ENCODE measurements at places on chromosomes 6 and 20.

- peak; percentile 92 for DNase-seq
Observed at GRCh38 chr20:49562311-49563014, 5.5 kb downstream of the PTGIS start.

- DNase-seq: no peak
Observed at GRCh38 chr6:136655239-136656014, 105.2 kb upstream of the MAP7 start.

DNA sequence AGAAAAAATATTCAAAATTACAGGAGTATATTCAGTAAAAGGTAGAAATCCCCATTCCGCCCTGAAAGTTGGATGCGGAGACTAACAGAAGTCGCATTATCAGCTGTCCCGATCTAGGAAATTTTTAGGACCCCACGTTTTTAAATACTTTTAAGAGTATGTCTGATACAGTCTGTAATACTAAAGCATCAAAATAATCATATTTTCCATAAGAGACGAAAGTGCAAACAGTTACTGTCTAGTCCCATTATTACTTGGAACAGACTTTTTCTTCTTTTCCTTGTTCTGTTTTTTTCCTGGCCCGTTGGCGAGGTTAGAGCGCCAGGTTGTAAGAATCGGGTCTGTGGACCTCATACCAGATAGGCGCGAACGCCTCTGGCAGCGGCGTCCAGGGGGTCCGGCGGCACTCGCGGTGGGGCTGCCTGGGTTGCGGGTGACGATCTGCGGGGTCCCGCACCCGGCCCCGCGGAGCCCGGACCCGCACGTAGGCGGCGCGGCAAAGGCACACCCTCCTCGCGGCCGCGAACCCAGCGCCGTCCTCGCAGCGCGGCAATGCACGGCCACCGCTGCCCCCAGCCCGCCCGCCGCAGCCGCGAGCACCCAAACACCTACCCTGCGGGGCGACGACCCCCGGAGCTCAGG is 460 bp downstream of the PLAGL1 start:
- DNase-seq: no peak

GRCh38 chr6:154868143-154868594 is 126.9 kb upstream of the TIAM2 start:
- DNase-seq: peak; percentile 77

DNA sequence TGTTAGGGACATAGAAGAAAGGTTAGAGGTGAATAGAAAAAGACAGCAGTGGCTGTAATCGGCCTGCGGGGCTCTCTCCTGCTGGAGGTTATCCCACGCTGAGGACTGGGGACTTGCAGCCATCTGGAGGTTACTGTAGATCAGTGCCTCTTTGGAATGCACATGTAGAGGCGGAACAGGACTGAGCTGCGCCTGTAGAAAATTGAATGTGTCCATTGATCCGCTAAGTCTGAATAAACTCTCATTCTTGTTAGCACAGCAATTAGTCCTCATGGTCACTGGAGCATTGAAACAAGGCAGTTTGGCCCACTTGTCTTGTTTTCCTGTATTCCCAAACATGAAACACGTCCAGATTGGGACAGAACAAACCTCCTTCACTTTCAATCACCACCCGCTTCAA is 46.3 kb upstream of the F13A1 start:
- DNase-seq: no peak

- DNase-seq: peak; percentile 28
Observed at GRCh38 chr6:152605342-152605741, 31.8 kb downstream of the SYNE1 start.

DNA sequence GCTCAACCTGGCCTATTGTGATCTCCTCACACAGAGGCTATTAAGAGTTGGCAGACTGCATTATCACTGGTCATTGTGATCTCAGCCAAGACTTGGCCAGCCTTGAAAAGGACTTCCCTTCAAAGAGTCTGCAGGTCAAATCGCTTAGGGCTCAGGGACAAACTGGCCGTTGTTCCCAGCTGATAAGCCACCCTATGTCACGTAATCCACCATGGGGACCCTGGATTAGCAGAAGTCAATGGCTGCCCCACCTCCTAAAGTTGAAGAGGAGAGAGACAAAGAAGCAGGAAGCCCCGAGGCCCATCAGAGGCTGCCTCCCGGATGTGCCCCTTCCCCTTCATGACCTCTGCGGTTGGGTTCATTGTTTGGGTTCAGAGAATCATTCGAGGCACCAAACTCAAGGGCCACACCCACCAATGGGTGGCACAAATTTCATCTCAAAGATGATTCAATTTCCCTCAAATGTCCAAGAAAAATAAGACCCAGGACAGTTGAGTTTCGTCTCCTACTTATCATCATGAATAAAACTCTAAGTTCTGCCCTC is 56.6 kb downstream of the BPIFB1 start:
- DNase-seq: no peak

GRCh38 chr6:118764766-118765165 is 113.4 kb upstream of the CEP85L start:
- DNase-seq: no peak

GRCh38 chr20:35662551-35662950 is 2.1 kb downstream of the CPNE1 start:
- no peak for DNase-seq

DNA sequence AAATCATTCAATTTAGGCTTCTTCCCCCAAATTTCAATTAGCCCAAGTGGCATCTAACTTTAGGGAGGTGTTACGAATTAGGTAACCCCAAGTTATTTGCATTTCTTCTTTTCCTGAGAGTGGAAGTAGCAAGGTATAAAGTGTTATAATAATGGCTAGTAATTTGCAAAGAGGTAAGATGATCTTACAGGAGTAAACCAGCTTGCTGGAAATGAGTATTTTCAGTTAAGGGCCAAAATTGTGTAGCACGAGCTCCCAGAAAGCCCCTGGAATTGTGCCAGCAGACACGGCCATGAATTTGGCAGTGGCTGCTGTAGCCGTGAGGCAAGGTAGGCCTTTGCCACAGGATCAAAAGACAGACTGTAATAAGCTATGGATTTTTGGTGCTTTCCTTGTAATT is 38.0 kb downstream of the CITED2 start:
- DNase-seq: peak; percentile 81

DNA sequence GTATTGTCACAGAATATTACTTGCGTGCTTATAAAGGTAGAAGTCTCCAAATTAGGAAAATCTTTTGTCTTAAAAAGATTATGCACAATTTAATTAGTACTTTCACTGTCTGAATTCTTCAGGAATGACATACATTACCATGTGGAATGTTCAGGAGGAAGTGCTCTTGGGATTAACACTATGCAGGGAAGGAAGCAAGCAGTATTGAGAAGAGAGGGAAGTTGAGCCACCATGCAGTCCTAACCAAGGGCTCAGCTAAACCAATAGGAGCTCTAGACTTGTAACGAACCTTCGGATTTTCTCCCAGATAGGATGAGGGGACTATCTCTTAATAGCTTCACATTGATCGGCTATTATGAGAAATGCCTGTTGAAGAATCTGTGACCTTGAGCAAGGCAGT is 918.4 kb upstream of the MANEA start:
- no peak for DNase-seq

DNA sequence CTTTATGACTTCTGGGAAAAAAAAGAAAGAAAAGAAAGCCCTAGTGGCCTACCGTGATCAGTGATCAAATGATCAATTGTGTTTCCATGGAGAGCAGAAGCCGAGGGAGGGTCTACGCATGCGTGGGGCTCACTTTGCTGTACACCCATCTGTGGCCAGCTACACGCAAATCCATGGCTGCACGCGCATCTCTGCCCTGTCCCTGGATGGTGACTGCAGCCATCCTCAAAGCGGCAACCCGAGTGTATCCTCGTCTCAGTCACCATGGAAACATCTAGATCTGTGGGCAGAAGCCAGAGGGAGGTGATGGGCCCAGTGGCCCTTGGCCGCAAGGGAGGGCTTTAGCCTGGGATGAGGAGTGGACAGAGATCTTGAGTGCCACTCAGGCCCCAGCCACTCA is 785 bp upstream of the ULBP3 start:
- DNase-seq: peak; percentile 22

GRCh38 chr20:17556837-17557674 is 12.8 kb upstream of the DSTN start:
- peak; percentile 78 for DNase-seq

DNA sequence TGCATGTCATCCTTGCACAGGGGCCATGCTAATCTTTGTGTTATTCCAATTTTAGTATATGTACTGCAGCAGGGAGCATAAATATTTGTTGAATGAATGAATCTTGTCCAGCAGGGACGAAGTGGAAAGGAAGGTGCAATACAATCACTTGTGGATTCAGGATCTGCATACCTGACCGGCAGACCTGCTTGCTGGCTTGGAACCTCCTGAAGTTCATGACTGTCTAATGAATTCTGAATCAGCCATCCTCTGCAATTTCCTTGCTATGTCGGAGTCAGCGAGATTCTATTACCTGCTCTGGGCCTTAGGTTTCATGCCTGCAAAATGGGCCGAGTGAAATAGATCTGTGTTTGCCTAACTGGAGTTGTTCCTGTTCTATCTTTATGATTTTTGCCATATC is 17.4 kb upstream of the NCOA3 start:
- DNase-seq: no peak

- DNase-seq: no peak
Observed at GRCh38 chr6:64497634-64498033, 862.0 kb downstream of the PHF3 start.

DNA sequence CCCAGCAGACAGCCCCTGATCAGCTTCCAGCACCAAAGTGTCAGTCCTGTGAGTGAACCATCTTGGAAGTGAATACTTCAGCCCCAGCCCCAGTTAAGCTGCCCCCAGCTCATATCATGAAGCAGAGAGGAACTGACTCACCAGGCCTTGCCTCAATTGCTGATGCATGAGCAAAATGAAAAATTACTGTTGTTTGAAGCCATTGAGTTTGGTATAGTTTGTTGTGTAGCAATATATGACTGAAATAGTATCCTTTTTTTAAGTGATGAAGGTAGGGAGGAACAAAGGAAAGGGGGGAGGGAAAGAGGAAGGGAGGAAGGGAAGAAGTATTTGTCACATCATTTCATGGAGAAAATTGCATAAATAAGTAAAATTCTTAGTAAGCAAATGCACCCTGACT is 266.4 kb downstream of the MAFB start:
- DNase-seq: no peak

- DNase-seq: no peak
Observed at GRCh38 chr20:21240394-21240793, 62.7 kb upstream of the XRN2 start.

- peak; percentile 34 for DNase-seq
Observed at GRCh38 chr6:129748901-129749748, 39.1 kb upstream of the ARHGAP18 start.

- no peak for DNase-seq
Observed at GRCh38 chr6:39419607-39420006, 97.1 kb upstream of the KCNK16 start.

GRCh38 chr6:5160206-5160605 is 75.1 kb downstream of the PPP1R3G start:
- no peak for DNase-seq

DNA sequence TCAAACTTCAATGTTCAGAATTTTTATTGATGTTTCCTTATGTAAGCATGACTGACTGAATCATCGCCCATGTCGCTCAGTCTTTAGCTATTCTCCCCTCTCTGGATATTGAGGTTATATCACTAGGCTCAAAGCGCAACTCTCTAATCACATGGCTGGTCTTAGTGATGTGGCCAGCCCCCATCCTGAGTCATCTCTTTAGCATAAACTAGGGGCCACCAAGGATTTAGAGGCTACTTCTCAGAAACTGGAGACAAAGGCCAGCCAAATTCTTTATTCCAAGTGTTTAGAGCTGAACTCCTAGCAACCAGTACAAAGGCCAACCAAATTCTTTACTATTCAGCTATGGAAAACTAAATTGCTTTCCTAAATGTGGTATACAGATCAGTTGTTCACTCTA is 61.4 kb downstream of the FAM135A start:
- peak; percentile 89 for DNase-seq

DNA sequence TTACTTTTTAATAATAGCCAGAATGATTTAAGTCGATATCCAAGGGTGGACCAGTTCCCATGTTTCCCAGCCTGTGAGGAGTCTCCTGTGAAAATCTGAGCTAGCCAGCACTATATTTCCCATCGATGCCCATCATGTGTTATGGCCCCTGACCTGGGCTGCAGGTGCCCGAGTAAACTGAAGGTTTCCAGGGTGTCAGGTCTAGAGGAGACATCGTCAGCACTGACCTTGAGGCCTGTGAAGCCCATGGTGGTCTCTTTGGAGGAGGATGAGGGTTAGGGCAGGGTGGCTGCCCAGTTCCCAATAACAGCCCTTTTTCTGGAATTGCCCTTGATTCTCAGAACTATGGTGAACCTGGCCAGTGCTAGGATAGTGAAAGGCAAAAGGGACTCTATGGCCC is 63.0 kb upstream of the TOP1 start:
- DNase-seq: no peak

DNA sequence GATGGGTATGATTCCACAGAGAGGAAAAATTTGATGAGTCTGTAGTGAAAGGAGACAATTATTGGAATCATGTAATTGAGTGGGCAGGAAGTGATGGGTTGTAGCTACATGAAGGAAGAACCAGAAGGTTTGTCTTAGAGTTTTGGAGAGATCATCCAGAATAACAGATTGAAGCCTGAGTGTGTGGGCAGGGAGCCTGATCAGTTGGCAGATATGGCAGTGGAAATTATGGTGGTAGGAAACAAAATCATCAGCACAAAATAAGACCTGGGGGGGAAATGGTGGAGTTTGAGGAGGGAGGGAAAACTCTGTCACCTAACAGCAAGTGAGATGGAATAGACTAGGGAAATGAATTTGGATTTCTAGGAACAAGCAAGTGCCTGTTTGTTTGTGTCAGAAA is 606.6 kb upstream of the MAP3K7 start:
- DNase-seq: no peak

- DNase-seq: no peak
Observed at GRCh38 chr20:20195021-20195705, 142.8 kb downstream of the CFAP61 start.

DNA sequence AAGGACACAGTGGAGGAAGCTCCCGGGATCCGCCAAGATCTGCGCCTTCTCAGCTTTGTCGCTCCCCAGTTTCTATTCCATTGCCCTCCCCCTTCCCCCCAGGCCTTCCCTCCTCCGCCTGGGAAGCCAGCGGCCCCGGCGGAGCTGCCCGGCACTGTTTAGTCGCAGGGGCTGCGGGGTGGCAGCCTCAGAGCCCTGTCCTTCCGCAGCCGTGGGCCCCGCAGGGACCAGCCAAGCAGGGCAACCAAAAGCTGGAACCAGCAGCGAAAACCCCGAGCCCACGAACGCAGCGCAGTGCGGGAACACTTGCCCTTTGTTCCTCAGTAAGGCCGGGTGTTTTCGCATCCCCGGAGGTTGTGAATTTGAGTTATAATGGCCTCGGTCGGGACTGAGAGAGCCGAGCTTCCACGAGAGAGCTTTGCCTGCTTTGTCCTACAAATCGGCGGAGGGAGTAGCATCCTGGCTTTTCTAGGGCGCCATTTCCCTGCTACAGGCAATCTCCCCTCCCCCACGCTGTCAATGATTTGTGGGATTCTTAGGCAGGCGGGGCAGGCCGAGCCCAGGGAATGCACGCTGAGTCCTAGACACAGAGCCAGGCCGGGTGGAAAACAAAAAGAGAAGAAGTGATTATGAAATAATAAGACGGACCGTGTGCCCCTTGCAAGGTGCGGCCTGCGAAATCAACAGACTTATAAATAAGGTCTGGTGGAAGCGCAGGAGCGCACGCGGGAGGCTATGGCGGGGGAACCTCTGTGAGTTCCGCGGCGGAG is 4.0 kb upstream of the TUBB2B start:
- peak; percentile 89 for DNase-seq

- no peak for DNase-seq
Observed at GRCh38 chr6:3409699-3410384, 47.0 kb downstream of the SLC22A23 start.
